ENCODE measurements at places on chromosomes 4 and X.
A peak's percentile ranks its signal among the peaks of the same experiment; 100 is the strongest.

DNA sequence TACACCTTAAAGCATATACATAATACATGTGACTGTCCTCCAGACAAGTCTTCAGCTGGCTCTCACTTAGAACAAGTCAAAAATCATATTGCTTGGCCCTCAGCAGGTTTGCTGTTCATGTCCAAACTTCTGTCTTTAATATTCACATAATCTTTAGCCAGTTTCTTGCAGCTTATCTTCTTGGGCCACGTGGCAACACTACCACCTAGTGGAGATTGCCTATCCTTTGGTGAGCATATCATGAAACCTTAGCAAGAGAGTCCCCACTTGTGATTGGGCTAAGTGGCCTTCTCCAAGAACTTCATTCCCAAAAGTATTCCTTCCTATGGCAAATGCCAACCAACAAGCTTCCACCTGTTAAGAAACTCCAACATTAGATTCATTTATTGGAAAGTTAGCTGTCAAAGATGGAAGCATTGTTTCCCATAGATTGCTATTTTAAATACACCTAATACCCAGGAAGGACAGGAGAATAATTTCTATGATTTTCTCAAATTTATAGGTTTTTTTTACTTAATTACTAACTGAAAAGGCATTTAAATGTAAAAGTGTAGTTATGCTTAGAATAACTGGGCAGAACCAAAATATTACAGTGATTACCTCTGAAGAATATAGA, 231.9 kb upstream of the INTU start:
- peak; percentile 39 for DNase-seq

- DNase-seq: no peak
Observed at GRCh38 chr4:139669890-139670289, 4.3 kb downstream of the MGST2 start.

GRCh38 chr4:165199722-165200121, 7.6 kb upstream of the KLHL2 start:
- no peak for DNase-seq

DNA sequence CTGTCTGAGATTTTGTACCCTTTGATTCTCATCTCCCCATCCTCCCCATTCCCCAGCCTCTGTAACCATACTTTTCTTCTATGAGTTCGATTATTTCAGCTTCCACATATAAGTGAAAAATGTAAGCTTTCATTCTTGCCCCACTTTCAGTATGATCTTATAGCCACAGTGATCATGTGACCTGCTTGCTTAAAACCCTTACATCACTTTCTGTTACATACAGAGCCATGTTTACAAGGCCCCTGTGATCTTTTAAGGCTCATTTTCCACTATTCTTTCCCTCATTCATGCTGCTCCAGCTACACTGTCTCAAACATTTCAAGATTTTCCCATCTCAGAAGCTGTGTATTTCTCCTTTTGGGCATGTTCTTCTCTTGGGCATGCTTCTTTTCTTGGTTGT, 147.7 kb downstream of the DCK start:
- no peak for DNase-seq

GRCh38 chr4:48962636-48963035, 23.4 kb upstream of the CWH43 start:
- no peak for DNase-seq

DNA sequence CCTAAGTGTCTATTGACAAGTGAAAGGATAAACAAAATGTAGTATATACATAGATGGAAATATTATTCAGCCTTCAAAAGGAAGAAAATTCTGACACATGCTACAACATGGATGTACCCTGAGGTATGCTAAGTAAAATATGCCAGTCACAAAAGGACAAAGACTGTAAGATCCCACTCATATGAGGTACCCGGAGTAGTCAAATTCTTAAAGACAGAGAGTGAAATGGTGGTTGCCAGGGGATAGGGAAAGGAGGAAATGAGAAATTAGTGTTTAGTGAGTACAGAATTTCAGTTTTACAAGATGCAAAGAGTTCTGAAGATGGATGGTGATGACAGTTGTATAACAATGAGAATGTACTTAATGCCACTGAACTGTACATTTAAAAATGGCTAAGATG, 102.3 kb upstream of the NAP1L5 start:
- no peak for DNase-seq

DNA sequence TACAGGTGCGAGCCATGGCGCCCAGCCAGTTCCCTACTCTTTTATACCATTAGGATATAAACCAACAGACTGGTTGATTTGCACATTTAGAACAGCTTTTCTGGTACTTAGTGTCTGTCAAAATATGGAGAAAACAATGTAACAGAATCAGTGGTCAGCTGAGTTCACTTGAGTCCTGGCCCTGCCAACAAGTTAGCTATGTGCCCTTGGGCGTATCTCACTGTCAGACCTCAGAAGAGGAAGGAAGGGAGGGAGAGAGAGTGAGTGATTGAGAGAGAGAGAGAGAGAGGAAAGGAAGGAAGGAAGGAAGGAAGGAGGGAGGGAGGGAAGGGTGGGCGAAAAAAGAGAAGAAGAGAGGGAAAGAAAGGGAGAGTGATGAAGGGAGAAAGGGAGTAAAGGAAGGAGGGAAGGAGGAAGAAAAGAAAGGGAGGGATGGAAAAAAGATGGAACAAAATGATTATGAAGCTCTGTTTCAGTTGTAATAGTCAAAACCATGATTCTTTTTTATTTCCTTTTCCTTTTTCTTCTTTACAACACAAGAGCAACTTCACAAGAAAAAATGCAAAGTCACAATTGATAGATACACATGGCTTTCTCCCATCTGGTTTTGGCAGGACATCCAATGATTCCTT, 55.7 kb upstream of the PDGFRA start:
- no peak for DNase-seq

DNA sequence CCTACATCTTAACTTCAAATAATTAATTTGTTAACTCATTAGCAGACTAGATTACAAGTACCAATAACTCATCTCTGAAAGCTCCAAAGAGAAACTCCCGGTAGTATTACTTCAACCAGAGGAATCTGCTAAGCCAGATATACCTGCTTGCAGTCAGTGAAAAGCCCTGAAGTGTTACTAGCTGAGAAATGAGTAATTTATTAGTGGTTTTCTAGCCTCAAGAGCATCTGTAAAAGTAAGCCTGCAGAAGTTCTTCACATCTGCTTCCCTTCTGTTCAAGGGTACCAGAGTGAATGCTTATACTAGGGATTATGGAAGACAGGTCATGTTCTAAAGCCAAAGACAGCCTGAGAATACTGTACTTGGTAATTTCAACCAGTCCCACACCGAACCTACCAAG, 34.7 kb downstream of the IRS4 start:
- DNase-seq: no peak

DNA sequence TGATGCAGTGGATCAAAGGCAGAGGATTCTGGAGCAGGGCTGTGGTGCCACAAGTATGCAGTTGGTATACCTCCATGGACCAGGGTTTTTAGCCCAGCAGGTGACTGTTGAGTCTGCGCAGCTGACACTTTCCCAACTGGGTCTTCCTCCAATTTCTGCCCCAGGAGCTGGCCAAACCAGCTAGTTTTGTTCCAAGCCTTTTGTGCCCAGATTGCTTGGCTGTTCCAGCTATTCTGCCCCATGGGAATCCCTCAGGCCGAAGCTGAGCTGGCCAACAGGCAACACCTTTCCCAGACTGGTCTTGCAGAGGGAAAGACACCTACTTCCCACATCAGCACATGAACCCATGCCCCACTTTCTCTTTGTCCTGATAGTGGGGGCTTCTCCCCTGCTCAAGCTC, 22.8 kb upstream of the ANKRD17 start:
- DNase-seq: no peak

DNA sequence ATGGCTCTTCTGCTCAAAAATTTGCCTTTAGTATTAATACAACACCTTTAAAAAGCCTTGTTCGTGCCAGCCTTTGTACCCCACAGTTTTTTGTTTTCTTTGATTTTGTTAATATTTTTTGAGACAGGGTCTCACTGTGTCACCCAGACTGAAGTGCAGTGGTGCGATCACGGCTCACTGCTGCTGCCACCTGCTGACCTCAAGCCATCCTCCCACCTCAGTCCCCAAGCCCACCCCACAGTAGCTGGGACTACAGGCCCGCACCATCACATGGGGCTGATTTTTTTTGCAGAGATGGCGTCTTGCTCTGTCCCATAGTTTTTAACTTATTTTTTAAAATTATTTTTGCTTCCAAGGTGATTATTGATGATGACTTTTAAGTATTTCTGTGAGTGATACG, 134.0 kb downstream of the HTR2C start:
- DNase-seq: no peak

- DNase-seq: no peak
Observed at GRCh38 chr4:4735870-4736269, 123.6 kb upstream of the MSX1 start.

GRCh38 chr4:54840992-54841768, 183.4 kb downstream of the KIT start:
- DNase-seq: peak; percentile 41

DNA sequence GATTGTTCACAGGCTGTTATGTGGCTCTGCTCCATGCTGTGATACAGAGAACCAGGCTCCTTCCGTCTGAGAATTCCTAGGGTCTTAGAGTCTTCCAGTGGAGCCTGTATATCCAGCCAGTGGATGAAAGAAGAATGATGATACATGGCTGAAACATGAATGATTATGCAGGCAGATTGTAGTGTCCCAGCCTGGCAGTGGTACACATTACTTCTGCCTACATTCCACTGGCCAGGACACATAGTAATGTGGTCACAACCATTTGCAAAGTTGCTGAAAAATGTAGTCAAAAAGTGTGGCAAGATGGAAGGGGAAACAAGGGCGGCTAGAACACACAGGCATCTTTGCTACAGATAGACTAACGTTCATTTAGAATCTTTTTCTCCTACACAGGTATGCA, 4.5 kb upstream of the GBA3 start:
- DNase-seq: peak; percentile 38

DNA sequence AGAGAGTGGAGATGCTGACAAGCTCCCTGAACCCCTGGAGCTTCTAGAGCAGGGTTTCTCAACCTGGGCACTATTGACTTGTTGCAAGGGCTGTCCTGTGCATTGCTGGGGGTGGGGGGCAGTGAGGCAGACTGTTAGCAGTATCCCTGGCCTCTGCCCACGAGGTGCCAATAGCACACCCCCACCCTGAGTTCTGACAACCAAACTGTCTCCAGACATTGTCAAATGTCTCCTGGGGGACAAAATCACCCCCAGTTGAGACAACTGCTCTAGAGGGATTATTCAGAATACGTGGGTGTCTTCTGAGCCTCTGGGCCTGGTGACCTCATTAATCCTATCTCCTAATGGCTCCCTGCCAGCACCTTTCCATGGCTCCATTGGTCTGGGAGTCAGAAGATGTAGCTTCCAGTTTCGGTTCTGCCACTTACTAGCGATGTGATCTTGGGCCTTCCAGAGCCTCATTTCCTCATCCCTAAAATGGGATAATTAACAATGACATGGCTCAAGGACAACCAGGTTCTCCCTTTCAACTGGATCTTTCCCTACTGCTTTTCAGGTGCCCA, 17.6 kb upstream of the PJA1 start:
- no peak for DNase-seq

GRCh38 chrX:83077606-83078005, 430.5 kb upstream of the POU3F4 start:
- no peak for DNase-seq

DNA sequence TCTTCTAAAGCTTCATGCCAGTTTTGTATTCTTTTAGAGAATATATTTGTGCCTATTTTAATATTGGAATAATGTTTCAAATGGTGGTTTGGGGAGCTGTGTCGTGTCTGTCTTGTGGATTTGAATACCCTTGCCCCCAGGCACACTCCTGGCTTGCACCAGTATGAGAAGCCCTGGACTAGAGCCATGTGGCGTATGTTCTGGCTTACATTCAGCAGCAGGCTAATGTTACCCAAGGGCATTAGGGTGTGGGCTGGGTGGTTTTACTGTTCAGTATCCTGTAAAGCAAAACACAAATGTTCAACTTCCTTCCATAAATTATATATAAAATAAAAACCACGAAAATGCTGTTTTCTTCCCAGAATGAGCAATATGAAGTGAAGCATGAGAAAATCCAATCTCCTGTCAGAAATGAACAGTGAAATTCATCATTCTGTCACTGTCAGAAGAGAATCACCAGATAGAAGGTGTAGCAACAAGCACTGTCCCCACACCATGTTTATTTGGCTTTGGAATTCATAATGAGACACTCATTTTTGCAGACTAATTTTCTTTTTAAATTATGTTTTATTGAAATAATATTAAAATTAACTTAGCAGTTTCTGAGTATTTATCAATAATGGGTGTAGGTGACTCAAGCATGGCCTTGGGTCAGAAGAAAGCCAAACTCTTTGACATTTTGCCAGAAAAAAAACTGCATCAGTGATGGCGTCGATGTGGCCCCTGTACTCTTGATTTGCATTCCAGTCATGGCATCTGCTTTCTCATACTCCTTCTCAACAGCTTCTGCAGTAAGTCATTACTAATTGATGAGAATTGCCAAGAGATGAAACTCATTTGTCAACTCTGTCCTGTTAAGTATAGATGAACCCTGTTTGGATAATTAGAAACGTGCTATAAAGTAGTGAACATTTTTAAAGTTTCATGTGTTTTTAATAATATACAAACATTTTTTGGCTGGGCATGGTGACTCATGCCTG, 43.8 kb downstream of the WWC2 start:
- no peak for DNase-seq

- no peak for DNase-seq
Observed at GRCh38 chr4:185384930-185385331, 10.8 kb downstream of the LRP2BP start.

- DNase-seq: no peak
Observed at GRCh38 chr4:185028625-185029024, 10.3 kb downstream of the HELT start.

GRCh38 chrX:12526306-12526705, 264.9 kb upstream of the PRPS2 start:
- no peak for DNase-seq

DNA sequence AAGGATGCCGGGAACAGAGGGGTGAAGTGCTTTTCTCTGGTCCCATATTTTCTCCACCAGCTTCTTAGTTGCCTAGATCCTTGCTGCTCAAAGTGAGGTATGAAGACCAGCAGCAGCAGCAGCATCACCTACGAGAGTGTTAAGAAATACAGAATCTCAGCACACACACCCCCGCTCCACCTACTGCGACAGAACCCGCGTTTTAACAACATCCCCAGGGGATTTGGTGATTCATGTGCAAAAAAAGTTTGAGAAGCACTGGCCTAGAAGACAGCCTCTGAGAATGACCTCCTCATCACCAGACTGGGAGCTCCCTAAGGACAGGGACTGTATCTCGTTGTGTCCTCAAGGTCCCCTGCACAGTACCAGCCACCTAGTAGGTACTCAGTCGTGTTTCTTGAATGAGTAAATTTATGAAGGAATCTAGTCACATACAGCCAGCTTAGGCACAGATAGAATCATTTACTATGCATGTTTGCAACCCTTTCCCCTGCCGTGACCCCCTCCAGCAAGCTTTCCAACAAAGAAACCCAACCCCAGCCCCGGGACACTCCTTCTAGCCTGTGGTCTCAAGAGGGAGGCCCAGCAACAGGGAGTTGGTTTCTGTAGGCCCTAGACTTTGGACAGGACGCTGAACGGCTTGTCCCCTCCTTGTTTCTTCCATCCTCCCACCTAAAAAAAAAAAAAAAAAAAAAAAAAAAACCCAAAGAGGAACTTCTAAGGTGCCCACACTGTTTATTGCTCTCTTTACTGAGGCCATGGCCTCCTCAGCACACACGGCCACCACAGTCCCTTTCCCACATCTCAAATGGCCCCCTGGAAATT, 21.5 kb downstream of the RTL5 start:
- no peak for DNase-seq

- DNase-seq: no peak
Observed at GRCh38 chr4:1008840-1009541, 2.4 kb upstream of the FGFRL1 start.

Data from HS-27A (cell line).